Uterus (tissue), 4 donors: ENCODE measurements at places on chromosomes 3 and 15.
A peak's percentile ranks its signal among the peaks of the same experiment; 100 is the strongest.

- no peak for DNase-seq
Measured at GRCh38 chr15:66840615-66841390, 138.8 kb downstream of the SMAD6 start.

DNA sequence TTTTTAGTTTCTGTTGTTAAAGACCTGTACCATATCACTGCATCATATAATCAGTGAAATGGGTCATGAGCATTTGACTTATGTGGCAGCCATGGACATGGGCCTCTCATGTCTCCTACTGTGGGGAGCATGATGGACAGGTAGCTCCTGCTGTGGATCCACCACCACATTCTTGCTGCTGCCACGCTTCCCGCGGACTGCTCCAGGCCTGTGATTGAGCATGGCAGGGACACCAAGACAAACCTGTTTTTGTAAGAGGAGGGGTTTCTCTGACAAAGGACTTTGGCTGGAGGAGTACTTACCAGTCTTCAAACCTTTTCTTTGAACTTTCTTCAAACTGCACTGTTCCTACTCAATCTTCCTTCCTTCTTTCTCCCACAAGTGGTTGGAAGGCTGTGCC, 17.9 kb upstream of the P2RY14 start:
- DNase-seq, result no peak

- no peak for DNase-seq
Measured at GRCh38 chr3:148459931-148460513, 237.7 kb upstream of the AGTR1 start.

- DNase-seq, result no peak
Measured at GRCh38 chr15:27928386-27928785, 170.7 kb downstream of the OCA2 start.

DNA sequence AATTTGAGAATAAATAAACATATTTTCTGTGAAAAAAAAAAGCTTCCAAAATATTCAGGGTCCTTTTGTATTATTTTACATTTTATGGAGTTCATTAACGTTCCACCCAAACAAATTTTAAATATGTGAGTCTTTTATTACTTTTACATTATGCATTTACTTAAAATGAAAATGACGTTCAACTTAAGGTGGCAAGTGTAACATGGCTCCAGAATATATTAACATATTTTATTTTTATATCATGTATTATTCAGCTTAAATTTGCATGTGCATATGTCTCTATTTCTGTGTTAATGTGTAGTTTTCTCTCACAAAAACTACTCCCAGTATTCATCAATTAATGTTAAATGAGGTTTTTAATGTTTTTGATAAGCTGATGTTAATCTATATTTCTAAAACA, 243.6 kb upstream of the CNTN3 start:
- DNase-seq, result no peak

DNA sequence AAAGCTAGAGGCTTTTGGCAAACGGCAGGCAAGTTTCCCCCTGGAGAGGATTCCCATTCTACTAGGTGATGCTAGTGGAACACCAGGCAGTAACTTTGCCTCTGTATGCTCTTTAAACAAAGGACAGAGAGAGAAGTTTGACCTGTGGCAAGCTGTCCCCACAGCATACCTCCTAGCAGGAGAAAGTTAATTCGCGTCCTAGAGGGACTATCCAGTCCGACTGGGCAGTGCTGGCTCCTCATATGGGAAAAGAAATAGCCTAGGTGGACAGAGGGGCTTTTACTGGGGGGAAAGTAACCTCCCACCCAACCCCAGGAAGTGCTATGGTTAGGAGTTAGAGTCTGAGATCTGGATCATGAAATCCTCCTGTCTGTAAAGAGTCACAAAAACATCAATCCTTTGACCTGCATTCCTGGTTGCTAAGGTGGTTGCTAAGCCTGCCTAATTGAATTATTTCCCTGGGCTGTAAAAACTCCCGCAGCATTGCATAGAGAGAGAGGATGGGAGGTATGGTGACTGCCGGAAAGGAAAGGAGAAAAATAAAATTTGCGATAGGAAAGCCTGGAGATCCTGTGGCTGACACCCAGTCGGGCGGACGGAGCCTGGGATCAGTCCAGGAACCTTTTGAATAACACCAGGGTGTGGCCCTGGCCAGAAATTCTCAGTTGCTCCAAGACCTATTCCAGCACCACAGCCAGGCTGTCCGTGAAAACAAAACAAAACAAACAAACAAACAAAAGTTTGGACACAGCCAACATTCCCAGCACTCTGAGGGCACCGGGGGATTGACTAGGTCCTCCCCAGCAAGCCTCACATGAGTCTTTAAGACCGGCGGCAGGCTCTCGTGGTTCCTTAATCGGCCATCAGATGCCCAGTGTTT, 67.7 kb upstream of the ATP11B start:
- no peak for DNase-seq

GRCh38 chr3:165526367-165526766, 310.9 kb downstream of the BCHE start:
- DNase-seq, result no peak

- no peak for DNase-seq
Measured at GRCh38 chr3:124877674-124878073, 9.5 kb downstream of the ITGB5 start.

DNA sequence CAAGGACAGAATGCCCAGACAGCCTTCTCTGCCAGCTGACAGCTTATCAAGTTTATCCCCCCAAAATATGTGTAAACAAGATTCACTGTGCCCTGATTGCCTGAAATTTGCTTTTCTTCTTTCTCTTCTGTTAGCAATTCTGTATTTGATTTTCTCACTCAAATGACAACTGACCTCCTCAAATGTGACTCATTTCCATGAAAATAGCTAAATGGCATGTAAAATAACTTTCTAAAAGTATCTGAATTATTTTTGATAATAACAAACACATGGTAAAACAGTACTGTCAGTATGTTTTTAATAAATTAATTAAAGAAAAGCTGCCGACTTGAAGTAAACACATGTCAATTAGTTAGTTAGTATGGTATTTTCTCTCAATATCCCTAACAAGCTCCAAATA, 202.3 kb upstream of the STAC start:
- no peak for DNase-seq

- DNase-seq, result no peak
Measured at GRCh38 chr3:121659586-121659985, 1.1 kb downstream of the HCLS1 start.

- no peak for DNase-seq
Measured at GRCh38 chr3:67946436-67946835, 292.0 kb upstream of the SUCLG2 start.

GRCh38 chr3:190301591-190301990, 20.7 kb downstream of the CLDN1 start:
- no peak for DNase-seq

DNA sequence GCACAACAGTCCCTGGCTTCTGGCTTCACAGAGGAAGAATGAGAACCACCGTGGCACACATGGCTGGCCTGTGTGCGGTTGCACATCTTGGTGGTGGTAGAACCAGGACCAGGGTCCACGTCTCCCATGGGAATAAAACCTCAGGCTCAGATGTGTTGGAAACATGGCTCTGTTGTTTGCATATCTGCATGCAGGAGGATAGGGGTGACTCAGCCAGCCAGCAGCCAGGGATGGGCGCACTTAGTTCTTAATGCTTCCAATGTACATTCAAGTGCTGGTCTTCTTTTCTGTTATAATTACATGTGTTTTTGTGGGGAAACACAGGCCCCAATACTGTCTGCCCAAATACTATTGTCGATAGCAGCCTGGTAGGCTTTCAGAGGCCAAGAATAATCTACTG, 35.8 kb upstream of the BCL2L10 start:
- no peak for DNase-seq

- DNase-seq, result no peak
Measured at GRCh38 chr3:43330981-43331380, 44.6 kb downstream of the SNRK start.

DNA sequence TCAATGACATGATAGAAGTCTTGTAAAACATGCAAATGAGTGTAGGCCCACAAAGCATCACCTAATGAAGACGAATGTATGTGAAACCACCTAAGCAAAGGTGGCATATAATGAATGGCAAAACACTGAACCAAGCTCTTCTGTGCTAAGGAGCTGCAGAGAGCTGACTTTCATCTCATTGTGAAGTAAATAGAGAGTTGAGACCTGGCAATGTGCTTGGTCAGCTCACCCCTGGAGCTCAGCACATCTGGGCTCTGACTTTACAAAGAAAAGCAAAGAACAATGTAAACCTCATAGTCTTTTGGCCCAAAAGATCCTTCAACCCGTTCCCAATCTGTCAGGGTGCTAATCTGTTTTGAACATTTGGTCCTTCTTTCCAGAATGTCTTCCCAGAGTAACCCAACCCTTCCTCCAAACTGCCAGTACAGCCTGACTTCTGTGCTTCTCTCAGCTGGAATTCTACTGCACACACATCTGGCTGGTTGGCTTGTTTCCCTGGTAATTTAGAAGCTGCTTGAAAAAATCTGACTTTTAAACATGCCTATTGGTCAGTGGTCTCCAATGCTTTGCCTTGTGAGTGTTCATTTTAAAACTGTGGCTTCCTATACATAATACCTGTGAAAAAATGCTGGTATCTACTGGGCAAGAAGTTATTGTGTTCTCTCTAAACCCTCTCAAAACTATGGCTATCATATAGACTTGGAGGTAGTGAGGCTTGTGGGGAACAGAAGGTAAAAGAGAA, 101.7 kb downstream of the CD200R1L start:
- DNase-seq, result no peak

GRCh38 chr15:44468709-44469385, 41.4 kb downstream of the CTDSPL2 start:
- no peak for DNase-seq

DNA sequence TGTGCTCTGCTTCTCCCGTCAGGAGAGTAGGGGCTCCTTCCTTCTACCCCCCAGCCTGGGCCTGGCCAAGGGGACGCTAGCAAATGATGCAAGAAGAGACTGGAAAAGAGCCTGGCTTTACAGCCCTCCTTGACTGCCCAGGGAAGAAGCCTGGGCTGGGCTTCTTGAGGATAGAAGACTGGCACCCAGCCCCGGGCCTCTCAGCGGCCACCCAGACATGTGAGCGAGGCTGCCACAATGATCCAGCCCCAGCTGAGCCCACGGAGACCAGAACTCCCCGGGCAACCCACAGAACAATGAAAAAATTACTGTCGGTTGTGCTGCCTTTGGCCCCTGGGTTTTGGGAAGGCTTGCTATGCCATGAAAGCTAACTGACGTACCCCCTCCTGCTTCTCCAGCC, 100.6 kb upstream of the PRR20G start:
- no peak for DNase-seq

- no peak for DNase-seq
Measured at GRCh38 chr3:134155446-134155845, 95.2 kb downstream of the RYK start.

GRCh38 chr3:24683090-24683489, 188.4 kb upstream of the THRB start:
- no peak for DNase-seq

DNA sequence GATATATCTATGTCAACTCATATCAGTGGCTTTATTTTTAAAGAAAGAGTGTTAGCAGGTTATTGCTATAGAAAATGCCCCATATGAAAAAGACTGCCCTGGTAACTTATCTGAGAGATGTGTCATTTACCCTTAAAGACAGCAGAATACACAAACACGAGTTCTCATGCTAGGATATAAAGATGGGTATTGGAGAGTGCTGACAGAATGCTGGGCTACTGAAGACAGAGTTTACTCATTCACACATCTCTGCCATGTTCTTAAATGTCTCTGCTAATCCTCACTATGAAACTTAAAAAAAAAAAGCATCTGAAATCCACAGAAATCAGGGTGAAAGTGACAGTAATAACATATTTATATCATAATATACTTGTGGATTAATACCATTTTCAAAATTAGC, 126.7 kb downstream of the FOXP1 start:
- DNase-seq, result no peak

- no peak for DNase-seq
Measured at GRCh38 chr15:42069025-42069424, 25.3 kb downstream of the PLA2G4D start.

GRCh38 chr3:78287085-78287484, 1247.2 kb downstream of the ROBO2 start:
- DNase-seq, result no peak

- DNase-seq, result peak; percentile 40
Measured at GRCh38 chr3:3799173-3800079, at the start of gene LRRN1. Gene LRRN1 (plus strand): TSS chr3:3799431. CDS start chr3:3844642, 45,211 bp downstream.

DNA sequence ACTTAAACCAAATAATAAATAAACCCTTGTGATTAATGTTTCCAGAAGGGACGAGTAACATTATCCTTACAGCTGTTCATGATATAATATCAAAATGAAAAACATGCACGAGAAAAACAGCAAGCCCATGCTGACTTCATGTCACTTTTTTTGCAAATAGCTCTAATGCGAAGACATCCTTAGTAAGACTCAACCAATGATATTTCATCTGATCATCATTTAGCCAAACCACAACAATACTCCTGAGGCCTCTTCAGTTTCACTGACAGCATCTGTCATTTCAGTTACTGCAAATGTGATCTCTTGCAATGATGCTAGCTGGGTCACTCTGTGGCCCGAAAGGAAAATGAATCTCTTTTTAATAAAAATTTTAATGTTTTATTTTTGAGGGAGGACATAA, 74.0 kb downstream of the POLR2M start:
- DNase-seq, result no peak

DNA sequence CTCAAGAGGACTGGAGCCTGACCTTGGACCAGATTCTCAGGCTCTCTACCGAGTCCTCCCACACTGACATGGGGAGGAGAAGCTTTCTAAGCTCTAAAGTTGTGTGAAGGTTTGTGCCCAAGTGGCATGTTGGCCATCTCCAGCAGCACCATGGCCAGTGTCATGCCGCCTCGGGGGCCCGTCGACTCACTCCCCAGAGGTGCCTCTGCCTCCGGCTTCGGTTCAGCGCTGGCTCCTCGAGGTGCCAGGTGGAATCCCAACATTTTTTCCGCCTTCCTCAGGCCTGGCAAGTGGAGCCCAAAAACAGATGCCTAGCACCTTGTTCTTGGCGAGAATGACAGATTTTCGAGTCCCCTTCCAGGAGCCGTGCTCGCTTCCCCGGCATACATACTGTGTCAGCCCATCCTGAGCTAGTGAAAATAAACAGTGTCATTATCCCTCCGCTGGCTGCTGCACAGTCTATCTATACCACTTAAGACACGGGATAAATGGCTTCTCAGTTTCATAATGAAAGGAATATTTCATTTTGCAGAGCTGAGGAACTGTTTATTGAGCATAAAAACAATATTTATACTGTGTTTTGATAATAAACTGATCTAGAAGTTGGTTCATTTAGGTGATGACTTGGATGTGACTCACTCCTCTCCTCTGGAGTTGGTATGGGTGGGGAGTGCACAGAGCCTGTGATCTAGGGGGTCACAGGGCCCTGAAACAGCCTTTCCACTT, 328.5 kb upstream of the TLE3 start:
- DNase-seq, result no peak

GRCh38 chr3:184222521-184222920, 6.9 kb upstream of the VWA5B2 start:
- DNase-seq, result no peak
